ENCODE measurements at places on chromosomes 6 and 20.

DNA sequence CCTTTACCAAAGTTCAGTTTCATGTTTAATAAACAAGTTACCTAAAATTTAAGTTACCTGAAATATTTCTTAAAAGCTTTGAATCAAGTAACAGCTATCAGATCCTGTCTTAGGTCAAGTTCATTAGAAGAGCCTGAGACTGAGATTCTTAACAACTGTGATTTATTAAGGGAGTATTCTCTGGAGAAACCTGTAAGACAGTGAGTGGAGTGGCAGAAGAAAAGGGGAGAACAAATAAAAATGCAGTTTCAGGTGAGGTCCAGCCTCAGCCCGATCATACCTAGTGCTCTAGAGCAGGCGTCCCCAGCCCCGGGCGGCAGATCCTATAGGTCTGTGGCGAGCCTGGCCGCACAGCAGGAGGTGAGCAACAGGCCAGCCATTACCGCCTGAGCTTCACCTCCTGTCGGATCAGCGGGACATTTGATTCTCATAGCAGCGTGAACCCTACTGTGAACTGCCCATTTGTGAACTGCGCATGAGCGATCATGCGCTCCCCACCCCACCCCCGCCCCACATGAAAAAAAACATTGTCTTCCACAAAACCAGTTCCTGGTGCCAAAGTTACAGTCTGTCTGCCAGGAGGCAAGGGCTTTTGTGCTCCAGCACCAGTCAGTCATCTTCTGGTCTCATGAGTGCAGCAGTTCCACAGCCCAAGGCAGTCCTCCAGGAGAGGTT is 59.2 kb upstream of the ADGRB3 start:
- no peak for DNase-seq

DNA sequence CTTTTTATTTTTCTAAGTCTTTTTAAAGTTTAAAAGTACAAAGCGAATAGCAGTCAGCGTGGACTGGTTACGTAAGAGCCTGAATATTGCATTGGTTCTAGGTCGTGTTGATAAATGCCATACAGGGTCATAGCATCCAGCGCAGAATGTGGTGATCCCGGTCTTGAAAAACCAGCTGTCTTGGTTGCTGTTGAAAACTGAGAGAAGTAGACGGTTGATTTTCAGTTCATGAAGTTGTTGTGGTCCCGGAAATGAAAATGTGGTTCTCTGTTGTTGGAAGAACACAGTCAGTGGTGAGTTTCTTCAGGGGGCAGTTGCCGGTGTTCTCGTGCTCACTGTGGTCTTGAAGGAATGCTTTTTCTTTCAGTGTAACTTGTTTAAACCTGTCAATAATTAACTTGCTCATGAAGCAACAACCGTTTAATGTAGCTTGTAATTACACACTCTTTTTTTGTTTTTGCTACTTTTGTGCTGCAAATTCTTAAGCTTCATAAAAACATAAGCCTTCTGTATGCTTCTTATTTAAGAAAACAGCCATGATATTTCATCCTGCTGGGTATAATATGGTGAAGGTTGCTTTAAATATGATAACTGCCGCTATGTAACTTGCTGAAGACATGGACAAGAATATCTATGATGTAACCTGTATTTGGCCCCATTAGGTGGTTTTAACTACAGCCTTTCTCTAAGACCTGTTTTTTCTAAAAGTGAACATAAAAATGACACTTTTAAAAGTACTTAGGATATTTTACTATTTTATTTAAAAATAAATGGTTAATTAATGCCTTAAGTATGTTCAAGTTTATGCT is 64.8 kb upstream of the KIF25 start:
- no peak for DNase-seq

DNA sequence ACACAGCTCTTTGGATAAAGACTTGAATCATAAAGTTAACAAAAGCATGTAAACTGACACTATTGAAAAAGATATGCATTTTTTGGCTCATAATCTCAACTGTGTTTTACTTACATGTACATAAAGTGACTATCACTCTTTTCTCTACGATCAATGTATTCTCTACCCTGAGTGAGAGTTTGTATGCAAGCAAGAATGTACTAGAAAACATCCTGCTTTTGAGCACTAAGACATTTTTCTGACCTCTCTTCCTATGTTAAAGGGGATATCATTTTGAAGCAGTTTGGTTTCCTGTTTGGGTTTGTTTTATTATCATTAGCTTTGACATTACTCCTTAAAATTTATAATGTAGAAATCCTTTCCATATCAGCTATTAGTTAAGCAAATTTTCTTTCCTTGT is 910.8 kb downstream of the C6orf118 start:
- DNase-seq: no peak

GRCh38 chr6:125132058-125132457 is 21.5 kb upstream of the TPD52L1 start:
- DNase-seq: no peak

DNA sequence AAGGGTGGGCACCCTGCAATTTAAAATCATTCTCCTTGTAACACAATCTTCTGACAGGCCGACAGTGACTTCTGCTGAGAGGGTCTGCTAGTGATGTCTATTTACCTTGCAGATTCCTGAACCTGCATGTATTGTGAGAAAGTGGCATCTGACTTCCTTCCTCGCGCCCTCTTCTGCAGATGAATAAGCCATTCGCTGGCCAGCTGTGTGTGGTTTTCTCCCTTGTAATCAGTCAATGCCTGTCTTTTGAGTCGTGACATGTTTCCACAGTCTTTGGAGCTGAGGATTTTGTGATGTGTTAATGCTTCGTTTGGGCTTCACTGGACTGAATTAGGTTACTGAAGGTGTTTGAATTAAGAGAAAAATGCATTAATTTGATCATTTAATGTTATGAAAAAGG is 125.3 kb downstream of the GRM1 start:
- no peak for DNase-seq

DNA sequence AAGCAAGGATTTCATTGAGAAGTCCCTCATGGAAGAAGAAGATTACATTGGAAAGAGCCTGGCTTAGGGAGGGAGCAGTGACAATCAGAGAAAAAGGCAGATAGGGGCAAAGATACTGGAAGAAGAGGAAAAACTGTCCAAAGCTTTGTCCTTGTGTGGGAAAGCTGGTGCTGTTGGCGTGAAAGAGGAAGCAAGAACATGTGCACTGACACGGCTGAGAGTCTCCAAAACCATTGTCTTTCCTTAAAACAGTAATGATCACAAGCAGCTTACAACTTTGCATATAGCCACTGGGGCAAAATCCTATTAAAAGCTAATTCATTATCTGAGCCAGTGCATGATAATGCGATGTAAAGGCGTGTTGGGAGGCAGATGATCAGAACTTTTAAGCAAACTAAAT is 85.1 kb upstream of the ESR1 start:
- no peak for DNase-seq

DNA sequence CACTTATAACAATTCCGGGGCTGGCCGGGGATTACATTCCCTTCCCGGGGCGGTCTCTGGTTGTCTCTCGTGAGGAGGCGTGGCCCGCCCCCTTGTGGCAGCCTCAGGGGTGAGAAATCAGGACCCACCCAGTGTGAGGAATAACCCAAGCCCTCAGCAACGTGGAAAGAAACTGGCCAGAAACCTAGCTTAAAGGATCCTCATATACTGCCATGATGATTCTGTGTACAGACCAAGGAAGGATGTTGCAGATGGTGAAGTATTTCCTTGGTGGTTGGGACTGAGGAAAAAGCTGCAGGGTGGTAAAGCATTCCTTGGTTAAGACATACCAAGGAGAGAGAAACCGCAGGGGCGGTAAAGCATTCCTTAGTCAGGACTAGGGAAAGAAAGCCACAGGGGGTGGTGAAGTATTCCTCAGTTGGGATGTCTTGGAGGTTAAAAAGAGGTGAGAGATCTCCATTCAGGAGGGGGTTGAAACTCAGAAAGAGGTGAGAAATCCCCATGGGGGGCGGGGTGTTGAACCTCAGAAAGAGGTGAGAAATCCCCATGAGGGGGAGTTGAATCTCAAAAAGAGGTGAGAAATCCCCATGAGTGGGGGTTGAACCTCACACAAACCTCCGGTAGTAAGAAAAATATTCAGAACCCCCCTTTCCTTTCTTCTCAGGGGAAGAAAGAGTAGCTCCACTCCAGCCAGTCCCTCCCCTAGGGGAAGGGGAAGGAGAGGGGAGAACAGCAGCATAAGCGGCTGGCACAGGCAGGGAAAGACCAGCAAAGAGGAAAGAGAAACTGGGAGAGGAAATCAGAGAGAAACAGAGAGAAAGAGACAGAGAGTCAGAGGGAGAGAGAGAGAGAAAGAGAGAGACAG is 238.1 kb downstream of the RNGTT start:
- peak; percentile 76 for DNase-seq

GRCh38 chr6:135144673-135145062 is 36.4 kb upstream of the MYB start:
- no peak for DNase-seq

GRCh38 chr20:62111148-62111547 is 11.1 kb upstream of the LSM14B start:
- no peak for DNase-seq

- no peak for DNase-seq
Measured at GRCh38 chr6:130632897-130633296, 194.3 kb upstream of the SMLR1 start.

DNA sequence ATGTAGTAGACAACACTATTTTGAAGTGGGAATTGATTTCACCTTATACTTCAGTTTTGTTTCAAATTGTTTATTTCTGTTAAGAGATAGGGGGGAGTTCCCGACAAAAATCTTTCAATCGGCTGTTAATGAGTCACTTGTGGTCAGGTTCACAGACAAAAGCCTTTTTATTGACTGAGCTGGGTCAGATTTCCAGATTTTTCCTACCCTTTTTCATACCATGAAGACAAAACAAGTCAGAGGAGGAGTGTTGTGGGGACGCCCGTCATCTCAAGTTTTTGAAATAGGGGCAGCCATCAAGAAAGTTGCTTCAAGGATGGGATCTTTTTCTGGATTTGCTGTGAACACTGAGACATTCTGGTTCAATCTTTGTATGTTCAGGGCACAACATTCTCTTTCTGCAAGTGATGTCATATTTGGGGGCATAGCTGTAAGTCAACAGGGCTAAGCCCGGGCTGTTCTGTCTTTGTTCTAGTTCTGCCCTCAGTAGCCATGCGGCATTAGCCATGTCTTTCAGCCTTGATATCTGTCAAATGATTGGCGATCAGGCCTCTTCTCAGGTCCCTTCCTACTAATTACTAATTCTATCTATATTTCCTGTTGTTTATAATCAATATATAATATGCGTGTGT is 496.0 kb upstream of the MARCKS start:
- DNase-seq: peak; percentile 84

DNA sequence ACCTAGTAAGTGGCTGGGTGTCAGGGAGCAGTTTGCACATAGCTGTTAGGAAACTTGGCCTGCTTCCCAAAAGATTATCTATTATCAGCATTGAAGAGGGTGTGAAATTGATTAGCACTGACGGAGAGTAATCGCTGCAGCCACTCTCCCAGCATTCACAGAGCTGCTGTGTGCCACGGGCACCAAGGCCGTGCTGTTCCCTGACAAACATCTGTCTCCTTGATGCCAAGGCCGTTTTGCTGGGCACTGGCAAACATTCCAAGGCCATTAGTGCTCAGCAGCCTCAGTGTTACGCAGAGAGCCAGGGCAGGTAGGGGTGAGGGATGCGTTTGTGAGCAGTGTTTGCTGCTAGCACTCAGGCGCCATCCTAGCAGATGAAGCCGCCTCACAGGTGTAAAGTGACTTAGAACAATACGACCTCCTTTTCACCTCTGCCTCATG is 57.7 kb upstream of the VSTM2L start:
- no peak for DNase-seq

DNA sequence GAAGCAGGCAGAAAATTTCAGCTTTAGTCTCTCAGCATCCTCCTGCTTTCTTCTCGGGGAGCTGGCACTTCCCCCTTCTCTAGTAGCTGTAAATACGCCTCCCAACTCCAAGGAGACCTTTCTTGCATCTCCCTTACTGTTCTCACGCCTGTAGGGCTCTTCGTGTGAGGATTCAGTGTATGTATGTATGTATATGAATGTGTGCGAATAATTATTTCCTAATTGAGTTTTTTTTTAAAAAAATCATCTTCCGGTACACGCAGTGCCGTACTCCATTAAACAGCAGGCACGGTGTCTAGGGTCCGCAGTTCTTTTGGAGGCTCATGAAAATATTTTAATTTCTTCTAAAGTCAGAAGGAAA is 85.4 kb downstream of the HFE start:
- DNase-seq: peak; percentile 77

DNA sequence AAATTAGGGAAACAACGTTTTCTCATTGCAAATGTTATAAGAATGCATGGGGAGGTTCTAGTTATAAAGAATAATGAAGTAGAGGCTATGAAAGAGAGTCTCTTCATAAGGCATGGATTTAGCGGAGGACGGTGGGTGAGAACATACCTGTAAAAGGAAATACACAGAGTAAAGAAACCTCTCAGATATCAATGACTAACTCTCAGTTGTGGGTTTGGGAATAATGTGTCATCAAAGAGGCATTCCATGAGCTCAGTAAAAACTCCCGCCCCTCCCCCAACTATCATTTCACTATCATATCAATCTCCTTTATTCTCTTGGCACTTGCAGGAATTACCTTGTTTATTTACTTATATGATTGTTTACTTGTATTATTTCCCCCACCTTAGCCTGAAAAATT is 695.4 kb downstream of the PTPRT start:
- no peak for DNase-seq

GRCh38 chr6:90072935-90073464 is 178.7 kb downstream of the GJA10 start:
- DNase-seq: no peak

Measured in mesenchymal stem cell (in vitro differentiated cells and primary cell).